ENCODE measurements at places on chromosomes 5 and 9. TPM values are rescaled to one million over a fixed set of nuclear protein-coding genes. Genes with fewer than 3 reads are reported as not detected.

Gene ALDH1B1
- total RNA-seq, result 32.9 TPM

Gene LHX2
- total RNA-seq, result 0.19 TPM

- H3K4me1 ChIP-seq, result no peaks in the 10 kb centered on the region
- H3K27ac ChIP-seq, result no peak overlapping the region
- H3K36me3 ChIP-seq, result no peaks in the 10 kb centered on the region
- peaks cover 15% of the 10 kb centered on the region for H3K27me3 ChIP-seq
Measured at GRCh38 chr9:97547098-97547829, 45.8 kb downstream of the TMOD1 start.

- DNase-seq, result no peak
- no peak overlapping the region for H3K27ac ChIP-seq
- no peaks in the 10 kb centered on the region for H3K36me3 ChIP-seq
Measured at GRCh38 chr9:2107906-2108451, 92.8 kb downstream of the SMARCA2 start.

GRCh38 chr9:8492024-8492423 lies 692.4 kb upstream of the DMAC1 start:
- no peaks in the 10 kb centered on the region for H3K27me3 ChIP-seq
- no peak for DNase-seq
- H3K4me1 ChIP-seq, result peaks cover 8% of the 10 kb centered on the region
- no peak overlapping the region for H3K4me3 ChIP-seq

DNA sequence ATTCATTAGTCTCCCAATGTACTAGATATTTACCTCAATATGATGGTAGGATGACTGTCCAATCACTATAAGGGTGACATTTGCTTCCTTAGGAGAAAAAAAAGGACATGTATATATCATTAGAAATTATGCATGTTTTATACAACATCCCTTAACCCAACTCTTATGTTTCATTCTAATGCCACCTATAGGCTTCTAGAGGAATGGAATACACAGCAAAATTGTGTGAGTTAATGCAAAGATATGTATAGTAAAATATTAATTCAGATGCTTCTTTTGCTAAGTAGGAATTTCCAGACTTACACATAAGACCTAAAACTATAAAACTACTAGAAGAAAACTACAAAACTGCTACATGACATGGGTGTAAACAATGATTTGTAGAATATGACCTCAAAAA lies 3.5 kb downstream of the PRXL2C start:
- H3K36me3 ChIP-seq, result no peaks in the 10 kb centered on the region
- peak overlapping the region; percentile 71 for H3K4me3 ChIP-seq
- H3K27me3 ChIP-seq, result peaks cover 7% of the 10 kb centered on the region
- peaks cover 12% of the 10 kb centered on the region for H3K4me1 ChIP-seq

Gene TMEFF1
- 43.1 TPM for total RNA-seq

DNA sequence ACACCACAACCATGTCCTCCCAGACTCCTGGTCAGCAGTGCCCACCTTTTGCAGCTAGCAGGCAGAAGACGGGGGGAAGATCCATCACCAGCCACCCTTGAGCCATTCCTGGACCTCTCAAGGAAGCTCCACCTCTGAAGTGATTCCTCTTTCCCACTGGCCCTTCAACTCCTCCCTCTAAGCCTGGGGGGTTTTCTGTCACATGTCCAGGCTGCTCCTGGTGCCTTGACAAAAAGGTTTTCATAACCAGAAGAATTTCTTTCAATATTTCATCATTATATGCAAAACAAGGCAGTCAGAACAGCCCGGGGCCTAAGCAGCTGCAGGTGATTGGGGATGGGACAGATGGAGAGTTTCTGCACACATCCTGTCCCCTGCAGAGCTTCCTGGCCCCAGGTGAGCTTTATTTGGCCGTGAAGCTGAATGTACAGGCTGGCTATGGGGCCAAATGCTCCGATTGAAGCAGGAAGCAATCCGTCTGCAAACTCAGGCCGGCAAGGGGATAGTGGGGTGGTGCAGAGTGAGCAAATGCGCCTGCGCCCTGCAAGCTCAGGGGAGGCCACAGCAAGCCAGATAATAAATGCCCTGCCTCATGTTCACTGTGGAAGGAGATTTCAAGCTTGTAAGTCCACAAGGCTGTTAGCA lies 173.5 kb downstream of the C5orf15 start:
- H3K4me1 ChIP-seq, result peaks cover 14% of the 10 kb centered on the region
- no peaks in the 10 kb centered on the region for H3K27me3 ChIP-seq
- H3K27ac ChIP-seq, result no peak overlapping the region
- H3K36me3 ChIP-seq, result no peaks in the 10 kb centered on the region

DNA sequence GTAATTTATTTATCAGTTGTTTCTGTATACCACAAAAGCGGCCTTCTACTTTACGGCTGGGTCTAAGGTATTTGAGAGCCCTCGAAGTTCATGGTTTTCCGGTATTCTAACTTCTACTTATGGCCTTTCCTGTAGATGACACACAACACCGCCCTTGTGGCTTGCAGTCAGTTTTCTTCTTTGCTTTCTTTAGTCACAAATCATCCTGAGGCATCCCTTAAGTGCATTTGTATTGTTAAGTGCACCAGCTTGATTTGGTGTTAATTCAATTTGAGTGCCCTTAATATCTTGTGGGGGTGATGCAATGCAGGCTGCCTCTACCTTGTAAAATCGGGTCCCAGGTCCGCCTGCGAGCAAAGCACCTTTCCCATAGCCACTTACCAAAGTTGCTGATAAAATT lies 511.9 kb downstream of the CCDC171 start:
- DNase-seq, result no peak
- H3K36me3 ChIP-seq, result no peaks in the 10 kb centered on the region
- no peaks in the 10 kb centered on the region for H3K27me3 ChIP-seq
- H3K4me1 ChIP-seq, result peaks cover 45% of the 10 kb centered on the region
- no peak overlapping the region for H3K27ac ChIP-seq

GRCh38 chr9:129496473-129497004 lies 124.4 kb downstream of the C9orf50 start:
- no peaks in the 10 kb centered on the region for H3K36me3 ChIP-seq
- H3K4me3 ChIP-seq, result peak overlapping the region; percentile 86
- peak overlapping the region; percentile 96 for H3K27ac ChIP-seq
- DNase-seq, result peak; percentile 93

DNA sequence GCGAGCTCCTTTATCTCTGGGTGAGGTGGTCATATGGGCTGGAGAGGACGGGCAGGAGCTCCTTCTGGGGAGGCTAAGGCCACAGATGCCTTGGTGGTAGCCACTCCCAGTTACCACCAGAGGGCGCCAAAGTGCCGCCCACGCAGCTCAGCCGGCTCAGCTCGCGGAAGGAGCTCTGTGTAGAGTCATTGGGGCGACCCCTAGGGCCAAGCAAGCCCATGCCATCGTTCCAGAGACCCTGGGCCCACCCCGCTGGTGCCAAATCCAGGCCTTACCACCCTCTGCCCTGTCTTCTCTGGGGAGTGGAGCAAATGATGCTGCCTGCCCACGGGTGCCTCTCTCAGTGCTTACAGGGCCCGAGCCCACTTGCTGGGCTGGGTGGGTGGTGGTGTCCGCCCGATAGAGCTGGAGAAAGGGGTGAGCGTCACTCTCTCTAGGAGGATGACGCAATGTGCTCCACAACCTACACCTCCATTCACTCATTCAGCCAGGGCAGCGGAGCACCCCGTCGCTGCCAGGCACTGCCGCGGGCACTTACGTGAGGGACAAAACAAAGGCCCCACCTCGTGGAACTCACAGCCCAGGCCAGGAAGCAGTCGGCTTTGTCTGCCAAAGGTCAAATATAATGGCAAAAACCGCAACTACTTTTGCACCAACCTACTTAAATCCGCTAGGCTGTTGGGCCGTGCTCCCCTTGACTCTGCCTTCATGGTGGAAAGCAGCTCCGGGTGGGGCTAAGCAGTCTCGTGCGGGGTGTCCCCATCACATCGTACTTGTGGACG lies 13.8 kb downstream of the TSPAN17 start:
- H3K27ac ChIP-seq, result no peak overlapping the region
- H3K4me3 ChIP-seq, result peak overlapping the region; percentile 23
- H3K36me3 ChIP-seq, result no peaks in the 10 kb centered on the region
- DNase-seq, result peak; percentile 87
- H3K4me1 ChIP-seq, result peaks cover 5% of the 10 kb centered on the region
- H3K27me3 ChIP-seq, result peaks cover 9% of the 10 kb centered on the region

DNA sequence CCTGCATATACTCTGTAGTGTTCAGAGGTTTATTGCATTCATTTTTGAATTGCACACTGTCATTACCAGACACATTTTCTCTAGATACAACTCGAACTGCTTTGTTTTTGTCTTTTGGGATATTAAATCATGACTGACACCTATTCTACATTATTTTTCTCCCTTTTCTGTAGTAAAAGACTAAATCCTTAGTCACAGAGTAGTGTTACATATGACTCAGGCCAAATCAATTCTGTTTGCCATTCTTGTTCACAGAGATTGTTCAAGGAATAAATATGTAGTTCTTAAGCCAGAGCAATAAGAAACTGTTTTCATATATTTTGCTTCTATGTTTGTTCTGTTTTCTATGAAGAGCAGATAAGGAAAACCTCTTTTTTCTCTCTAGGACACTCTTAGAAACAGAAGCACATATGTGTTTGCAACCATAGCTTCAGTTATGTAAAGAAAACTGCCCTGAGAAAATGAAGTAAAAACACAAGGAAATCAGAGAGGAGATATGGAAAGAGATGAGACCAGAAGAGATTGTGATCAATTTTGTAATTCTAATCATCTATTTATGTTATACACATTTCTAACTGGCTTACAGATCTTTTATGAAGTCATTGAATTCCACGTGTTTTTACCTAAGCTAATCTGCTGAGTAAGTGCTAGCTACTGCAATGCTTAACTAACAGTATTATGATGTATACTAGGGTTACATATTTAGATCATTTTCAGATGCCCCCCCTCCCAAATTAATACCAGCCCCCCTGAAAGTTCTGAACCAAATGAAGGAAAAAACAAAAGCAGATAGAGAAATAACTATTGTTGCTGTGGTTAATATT lies 1995.6 kb upstream of the CDH6 start:
- no peak for DNase-seq
- peaks cover 6% of the 10 kb centered on the region for H3K4me1 ChIP-seq
- H3K36me3 ChIP-seq, result no peaks in the 10 kb centered on the region
- no peaks in the 10 kb centered on the region for H3K27me3 ChIP-seq

Gene AIF1L
- 118 TPM for total RNA-seq

Gene CDKN2A
- total RNA-seq, result not detected

- peak overlapping the region; percentile 12 for H3K27ac ChIP-seq
- H3K36me3 ChIP-seq, result peaks cover 13% of the 10 kb centered on the region
- H3K4me1 ChIP-seq, result peaks cover 7% of the 10 kb centered on the region
- no peak overlapping the region for H3K4me3 ChIP-seq
- no peak for DNase-seq
Measured at GRCh38 chr9:137506702-137507171, 43.5 kb downstream of the PNPLA7 start.

- H3K36me3 ChIP-seq, result no peaks in the 10 kb centered on the region
- no peak for DNase-seq
- no peak overlapping the region for H3K4me3 ChIP-seq
- H3K27me3 ChIP-seq, result no peaks in the 10 kb centered on the region
- no peaks in the 10 kb centered on the region for H3K4me1 ChIP-seq
Measured at GRCh38 chr5:132387640-132388117, 18.2 kb downstream of the SLC22A5 start.

- no peaks in the 10 kb centered on the region for H3K27me3 ChIP-seq
- H3K27ac ChIP-seq, result no peak overlapping the region
Measured at GRCh38 chr9:105842023-105842644, 147.8 kb downstream of the TMEM38B start.

Gene COL15A1
- 0.33 TPM for total RNA-seq

- no peak overlapping the region for H3K4me3 ChIP-seq
- no peaks in the 10 kb centered on the region for H3K27me3 ChIP-seq
Measured at GRCh38 chr9:135588371-135588770, 26.8 kb downstream of the PAEP start.

- no peak for DNase-seq
- no peak overlapping the region for H3K4me3 ChIP-seq
- no peaks in the 10 kb centered on the region for H3K27me3 ChIP-seq
- no peaks in the 10 kb centered on the region for H3K4me1 ChIP-seq
- no peak overlapping the region for H3K27ac ChIP-seq
- no peaks in the 10 kb centered on the region for H3K36me3 ChIP-seq
Measured at GRCh38 chr5:79878136-79878679, 112.9 kb downstream of the MTX3 start.

- peaks cover 17% of the 10 kb centered on the region for H3K4me1 ChIP-seq
- no peaks in the 10 kb centered on the region for H3K27me3 ChIP-seq
Measured at GRCh38 chr5:160702934-160703333, 149.1 kb downstream of the ATP10B start.

- no peaks in the 10 kb centered on the region for H3K36me3 ChIP-seq
- no peak overlapping the region for H3K27ac ChIP-seq
- no peak overlapping the region for H3K4me3 ChIP-seq
- H3K4me1 ChIP-seq, result peaks cover 7% of the 10 kb centered on the region
- DNase-seq, result no peak
Measured at GRCh38 chr5:112276991-112277390, 142.1 kb downstream of the EPB41L4A start.

Gene ZNF474
- 0.47 TPM for total RNA-seq

- no peak overlapping the region for H3K27ac ChIP-seq
- H3K27me3 ChIP-seq, result no peaks in the 10 kb centered on the region
- peaks cover 8% of the 10 kb centered on the region for H3K4me1 ChIP-seq
- no peaks in the 10 kb centered on the region for H3K36me3 ChIP-seq
Measured at GRCh38 chr5:15283076-15283475, 216.9 kb upstream of the FBXL7 start.

GRCh38 chr9:108640230-108640629 lies 215.6 kb downstream of the ACTL7B start:
- no peak overlapping the region for H3K4me3 ChIP-seq
- H3K4me1 ChIP-seq, result peaks cover 9% of the 10 kb centered on the region
- H3K27me3 ChIP-seq, result peaks cover 4% of the 10 kb centered on the region
- no peaks in the 10 kb centered on the region for H3K36me3 ChIP-seq
- DNase-seq, result no peak

DNA sequence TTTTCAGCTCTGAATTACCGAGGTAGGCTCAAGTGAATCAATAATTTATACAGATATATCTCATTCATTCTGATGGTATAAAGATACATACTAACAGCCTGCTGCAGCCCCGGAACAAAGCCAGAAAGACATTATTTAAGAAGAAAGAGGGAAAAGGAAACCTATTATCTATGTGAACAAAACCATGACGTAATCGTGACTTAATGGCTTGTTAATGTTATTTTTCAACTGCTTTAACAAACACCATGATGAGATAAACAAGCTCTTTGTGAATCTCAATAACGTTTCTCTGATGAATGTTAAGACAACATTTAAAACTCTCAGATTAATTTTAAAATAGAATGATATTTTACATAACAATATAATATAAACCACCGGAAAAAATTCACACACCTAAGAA lies 237.1 kb downstream of the SLF1 start:
- H3K36me3 ChIP-seq, result no peaks in the 10 kb centered on the region
- no peak overlapping the region for H3K4me3 ChIP-seq
- DNase-seq, result no peak
- no peaks in the 10 kb centered on the region for H3K4me1 ChIP-seq

DNA sequence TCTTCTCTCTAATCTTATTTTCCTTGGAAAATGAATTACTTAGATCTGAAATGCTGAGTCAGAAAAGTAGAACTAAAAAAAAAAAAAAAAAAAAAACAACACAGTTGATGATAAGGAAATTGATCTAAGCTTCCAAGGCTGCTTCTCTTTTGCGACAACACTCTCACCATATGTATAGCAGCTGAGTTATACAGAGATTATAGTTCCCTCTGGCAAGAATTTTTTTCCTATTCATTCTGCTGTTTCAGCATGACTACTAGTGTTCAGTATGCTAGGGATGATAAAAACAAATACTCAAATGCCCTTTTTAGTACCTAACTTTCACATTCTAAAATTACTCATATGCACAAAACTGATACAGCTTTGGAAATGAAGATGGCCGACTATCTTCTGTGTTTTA lies 267.3 kb downstream of the MLLT3 start:
- no peak overlapping the region for H3K27ac ChIP-seq
- H3K4me1 ChIP-seq, result peaks cover 35% of the 10 kb centered on the region
- no peaks in the 10 kb centered on the region for H3K27me3 ChIP-seq
- peaks cover 4% of the 10 kb centered on the region for H3K36me3 ChIP-seq

Gene GDA
- 12.3 TPM for total RNA-seq

Gene ACTBL2
- total RNA-seq, result not detected

Gene WDR38
- not detected for total RNA-seq
